ENCODE measurements at places on chromosomes 11 and 22.

- no peak for DNase-seq
Measured at GRCh38 chr11:86197448-86197847, 47.1 kb upstream of the EED start.

- DNase-seq, result no peak
Measured at GRCh38 chr11:47850337-47850736, 2.2 kb upstream of the NUP160 start.

- no peak for DNase-seq
Measured at GRCh38 chr11:12503039-12503484, 125.7 kb downstream of the PARVA start.

DNA sequence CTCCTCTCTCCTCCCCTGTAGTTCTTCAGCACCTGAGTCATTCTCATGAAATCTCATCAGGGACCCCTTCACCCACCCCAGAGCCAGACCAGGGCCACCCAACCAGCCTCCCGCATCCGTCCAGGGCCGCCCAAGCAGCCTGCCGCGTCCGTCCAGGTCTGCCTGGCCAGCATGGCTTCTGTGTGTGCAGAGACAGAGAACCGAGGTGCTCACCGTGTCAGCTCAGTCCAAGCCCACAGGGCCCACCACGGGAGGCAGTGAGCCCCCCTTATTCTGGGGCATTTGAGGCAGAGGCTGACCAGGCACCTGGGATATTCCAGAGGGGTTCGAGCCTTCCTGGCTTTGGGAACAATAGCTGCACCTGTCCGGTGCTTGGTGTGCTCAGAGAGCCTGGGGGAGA is 1117.3 kb downstream of the BRD1 start:
- DNase-seq, result no peak

DNA sequence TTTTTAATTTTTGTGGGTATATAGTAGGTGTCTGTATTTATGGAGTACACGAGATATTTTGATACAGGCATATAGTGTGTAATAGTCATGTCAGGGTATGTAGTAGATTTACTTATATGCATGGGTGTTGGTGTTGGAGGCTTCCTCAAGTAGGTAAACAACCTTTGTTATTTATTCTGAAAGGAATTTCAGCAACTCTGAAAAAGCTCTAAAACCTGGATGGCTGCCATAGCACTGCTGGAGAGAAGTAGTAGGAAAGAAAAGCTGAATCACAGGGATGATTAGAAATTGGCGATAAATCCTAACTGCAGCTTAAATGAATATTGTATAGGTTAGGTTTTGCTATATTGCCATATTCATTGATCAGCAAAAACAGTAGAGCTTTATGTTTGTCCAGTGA is 44.4 kb upstream of the ST14 start:
- no peak for DNase-seq

- no peak for DNase-seq
Measured at GRCh38 chr11:107747622-107748021, 35.8 kb upstream of the SLN start.

DNA sequence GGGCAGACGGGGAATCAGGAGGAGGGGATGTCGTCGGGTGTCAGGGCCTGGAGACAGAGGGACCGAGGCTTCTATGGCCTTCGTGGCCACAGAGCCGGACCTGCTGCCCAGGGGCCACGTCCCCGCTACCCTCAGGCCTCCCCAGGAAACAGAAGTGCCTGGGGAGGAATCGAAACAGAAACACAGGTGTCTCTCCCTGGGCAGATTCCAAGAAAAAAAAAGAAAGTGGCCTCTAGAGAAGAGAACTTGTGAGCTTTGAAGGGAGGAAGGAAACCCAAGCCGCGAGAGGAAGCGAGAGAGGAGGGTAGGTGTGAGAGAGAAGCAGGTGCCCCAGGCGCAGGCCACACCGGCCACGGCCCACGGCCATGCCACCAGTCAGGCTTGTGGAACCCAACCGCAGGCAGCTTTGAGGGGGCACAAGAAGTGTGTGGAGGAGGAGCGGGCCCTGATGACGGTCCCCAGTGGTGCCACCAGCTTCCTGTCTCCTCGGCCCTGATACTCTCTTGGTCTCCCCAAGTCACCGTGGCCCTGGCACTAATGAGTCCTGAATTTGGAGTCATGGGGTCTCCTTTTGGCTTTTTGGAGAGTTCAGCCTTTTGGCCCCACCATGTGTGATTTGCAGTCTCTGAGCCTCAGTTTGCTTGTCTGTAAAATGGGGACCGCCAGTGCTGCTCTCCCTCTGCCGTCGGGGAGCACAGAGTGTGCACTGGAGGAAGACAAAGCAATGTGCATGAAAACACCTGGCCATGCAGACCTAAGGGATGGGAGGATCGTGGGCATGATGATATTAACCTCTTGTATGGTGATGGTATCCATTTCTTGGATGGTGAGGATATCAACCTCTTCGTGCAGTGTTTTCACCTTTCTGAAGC is 25.2 kb downstream of the LIF start:
- no peak for DNase-seq

DNA sequence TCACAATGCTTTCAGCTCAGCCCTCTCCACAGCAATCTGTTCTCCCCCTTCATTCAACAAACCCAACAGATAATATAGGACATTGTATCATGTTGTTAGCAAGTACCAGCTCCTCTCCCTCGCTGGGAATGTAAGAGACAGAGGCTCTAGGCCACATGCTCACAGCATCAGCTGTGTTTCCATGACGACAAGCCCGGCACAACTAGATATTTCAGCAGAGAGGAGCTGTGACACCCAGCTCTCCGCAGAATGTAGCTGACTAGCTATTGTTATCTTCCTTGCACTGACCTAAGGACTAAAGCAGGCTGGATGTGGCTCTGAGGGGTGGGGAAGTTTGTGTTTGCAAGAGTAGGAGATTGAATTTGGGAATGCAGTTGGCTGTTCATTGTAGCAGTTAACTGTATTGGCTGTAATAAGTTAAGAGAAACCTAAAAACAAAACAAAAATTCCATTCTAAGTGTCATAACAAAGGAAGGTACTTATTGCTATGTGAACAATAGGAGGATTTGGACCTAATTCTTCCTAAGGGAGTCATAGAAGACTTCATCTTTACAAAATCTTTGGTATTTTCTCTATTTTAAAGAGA is 28.0 kb upstream of the RRAS2 start:
- DNase-seq, result no peak

GRCh38 chr22:20646906-20647305 is 127.0 kb upstream of the SERPIND1 start:
- DNase-seq, result no peak

DNA sequence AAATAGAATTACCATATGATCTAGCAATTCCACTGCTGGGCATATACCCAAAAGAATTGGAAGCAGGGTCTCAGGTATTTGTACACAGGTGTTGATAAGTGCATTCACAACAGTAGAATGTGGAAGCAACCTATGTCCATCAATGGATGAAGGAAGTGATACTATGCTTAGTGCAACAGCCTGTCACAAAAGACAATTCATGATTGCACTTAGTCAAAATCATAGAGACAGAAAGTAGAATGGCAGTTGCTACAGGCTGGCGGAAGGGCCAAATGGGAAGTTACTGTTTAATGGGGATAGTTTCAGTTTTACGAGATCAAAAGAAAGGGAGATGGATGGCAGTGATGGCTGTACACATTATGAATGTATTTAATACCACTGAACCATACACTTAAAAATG is 42.0 kb downstream of the SGSM3 start:
- DNase-seq, result no peak

DNA sequence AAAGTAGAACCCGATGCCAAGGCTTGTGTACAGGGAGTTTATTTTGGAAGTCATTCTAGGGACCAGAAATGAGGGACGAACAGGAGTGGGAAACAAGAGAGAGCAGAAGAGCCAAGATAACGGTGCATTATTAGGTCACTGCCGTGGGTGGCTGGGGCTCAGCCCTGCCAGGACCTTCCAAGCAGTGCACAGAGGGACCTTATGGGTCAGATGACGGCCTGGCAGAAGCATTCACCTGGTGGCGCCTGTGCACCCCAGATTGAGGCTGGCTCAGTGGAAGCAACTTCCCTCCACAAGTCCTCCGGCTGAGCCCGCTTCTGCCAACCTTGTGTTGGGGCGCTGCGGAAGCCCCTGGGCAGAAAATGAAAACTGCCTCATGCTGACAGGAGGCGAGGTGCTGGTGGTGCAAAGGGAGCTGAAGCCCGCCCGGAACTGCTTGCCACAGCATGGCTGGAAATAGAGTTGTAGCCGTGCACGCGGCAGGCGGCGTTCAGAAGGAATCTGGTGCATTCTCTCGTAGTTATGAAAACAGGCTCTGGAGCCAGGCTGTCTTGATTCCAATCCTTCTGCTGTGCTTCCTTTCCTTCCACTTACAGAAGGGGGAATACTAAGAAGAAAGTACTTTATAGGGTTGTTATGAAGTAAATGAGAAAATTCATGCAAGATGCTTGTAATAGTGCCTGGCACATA is 22.2 kb upstream of the TP53I11 start:
- DNase-seq, result no peak

- no peak for DNase-seq
Measured at GRCh38 chr11:115919341-115920091, 415.3 kb upstream of the CADM1 start.

GRCh38 chr11:72821920-72822799 is 7.9 kb downstream of the ATG16L2 start:
- peak; percentile 82 for DNase-seq

DNA sequence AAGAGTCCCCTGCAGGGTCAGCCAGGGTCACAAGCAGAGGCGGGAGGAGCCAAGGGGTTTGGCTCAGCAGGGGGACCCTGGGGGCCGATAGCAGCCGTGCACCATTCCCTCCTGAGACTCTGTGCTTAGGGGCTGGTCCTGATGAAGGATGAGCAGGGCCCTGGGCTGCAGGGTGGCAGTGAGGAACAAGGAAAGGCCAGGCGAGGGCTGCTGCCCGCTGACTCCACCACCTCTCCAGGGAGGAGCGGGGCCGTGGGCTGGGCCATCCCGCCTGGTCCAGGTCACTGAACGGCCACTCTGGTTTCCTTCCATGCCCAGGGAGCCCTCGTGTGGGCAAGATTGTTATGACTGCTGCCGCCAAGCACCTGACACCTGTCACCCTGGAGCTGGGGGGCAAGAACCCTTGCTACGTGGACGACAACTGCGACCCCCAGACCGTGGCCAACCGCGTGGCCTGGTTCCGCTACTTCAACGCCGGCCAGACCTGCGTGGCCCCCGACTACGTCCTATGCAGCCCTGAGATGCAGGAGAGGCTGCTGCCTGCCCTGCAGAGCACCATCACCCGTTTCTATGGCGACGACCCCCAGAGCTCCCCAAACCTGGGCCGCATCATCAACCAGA is 9.2 kb upstream of the NDUFS8 start:
- no peak for DNase-seq

GRCh38 chr11:79076526-79077115 is 364.2 kb downstream of the TENM4 start:
- DNase-seq, result no peak

GRCh38 chr11:74135127-74135840 is 35.5 kb downstream of the C2CD3 start:
- no peak for DNase-seq

DNA sequence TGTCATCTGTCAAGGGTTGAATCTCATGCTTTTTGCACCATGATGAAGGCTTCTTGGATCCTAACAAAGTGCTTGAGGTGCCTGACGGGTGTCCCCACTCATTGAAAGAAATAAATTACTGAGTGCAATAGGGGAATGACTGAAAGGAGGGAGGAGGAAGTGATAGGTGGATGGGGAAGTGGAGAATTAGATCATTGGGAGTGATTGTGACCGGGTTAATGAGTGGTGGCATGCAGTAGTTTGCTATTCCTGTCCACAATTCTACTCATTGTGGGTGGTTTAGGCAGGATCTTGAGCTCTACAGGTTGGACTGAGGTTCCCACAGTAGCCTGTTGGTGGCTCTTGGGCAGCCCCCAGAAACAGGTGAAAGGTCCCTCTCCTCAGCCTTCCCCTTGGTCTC is 44.3 kb downstream of the THAP12 start:
- DNase-seq, result no peak

DNA sequence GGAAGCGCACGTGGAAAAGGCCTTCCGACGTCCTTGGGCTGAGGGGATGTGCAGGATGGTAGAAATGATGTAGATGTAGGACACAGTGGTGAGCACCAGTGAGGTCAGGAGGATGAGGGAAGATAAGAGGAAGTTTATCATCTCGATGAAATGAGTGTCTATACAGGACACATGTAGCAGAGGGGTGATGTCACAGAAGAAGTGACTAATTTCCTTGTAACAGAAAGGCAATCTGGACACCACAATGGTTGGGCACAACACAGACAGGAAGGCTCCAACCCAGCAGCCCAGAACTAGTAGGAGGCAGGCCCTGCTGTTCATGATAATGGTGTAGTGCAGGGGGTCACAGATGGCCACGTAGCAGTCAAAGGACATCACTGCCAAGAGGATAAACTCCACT is 35.0 kb upstream of the OR6M1 start:
- DNase-seq, result no peak

GRCh38 chr11:107472966-107473365 is 15.3 kb upstream of the CWF19L2 start:
- no peak for DNase-seq

DNA sequence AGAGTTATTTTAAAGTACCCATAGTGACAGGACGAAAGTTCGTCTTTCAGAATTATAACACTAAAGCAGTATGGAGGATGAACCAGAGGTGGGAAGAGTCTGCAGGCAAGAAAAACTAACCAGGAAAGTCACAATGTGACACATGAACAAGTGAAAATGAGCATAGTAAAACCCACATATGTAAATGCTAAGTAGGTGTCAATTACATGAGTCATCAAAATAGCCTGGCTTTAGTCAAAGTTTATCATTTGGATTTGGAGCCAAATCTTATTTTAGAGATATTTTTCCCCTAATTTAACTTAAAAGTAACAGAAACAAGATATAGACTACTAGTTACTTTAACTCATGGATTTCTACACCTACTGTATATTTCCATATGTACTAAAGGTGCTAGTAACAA is 159.8 kb downstream of the GRIA4 start:
- DNase-seq, result no peak

- DNase-seq, result no peak
Measured at GRCh38 chr22:17726006-17726927, 48.0 kb downstream of the BID start.

DNA sequence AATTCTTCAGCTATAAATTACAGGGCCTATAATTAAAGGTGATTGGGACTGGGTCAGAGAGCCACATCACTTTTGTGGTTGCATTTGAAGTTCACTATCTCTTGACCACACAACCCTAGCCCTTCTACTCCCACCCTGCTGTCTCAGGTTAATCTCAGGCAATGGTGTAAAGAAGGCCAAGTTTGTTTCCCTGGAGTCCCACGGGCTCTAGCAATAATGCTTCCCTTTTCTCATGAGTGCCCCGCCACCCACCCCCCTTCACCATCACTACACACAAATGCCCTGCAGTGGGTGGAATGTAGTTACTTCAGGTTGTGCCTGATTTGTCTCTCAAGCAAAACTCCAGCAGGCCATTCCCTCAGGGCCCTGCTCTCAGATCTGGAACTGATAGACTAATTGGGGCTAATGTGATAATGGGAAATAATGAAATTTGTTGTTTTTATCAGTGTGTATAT is 1.8 kb upstream of the EHF start:
- DNase-seq, result no peak

All from activated naive CD4-positive, alpha-beta T cell (primary cell).